Stimulated activated CD4-positive, alpha-beta T cell treated with anti-CD3 and anti-CD28 coated beads, Interleukin-15, amount 100 ng/mL, for 1 hour (primary cell): ENCODE measurements at places on chromosomes 6 and 20.
A peak's percentile ranks its signal among the peaks of the same experiment; 100 is the strongest.

DNA sequence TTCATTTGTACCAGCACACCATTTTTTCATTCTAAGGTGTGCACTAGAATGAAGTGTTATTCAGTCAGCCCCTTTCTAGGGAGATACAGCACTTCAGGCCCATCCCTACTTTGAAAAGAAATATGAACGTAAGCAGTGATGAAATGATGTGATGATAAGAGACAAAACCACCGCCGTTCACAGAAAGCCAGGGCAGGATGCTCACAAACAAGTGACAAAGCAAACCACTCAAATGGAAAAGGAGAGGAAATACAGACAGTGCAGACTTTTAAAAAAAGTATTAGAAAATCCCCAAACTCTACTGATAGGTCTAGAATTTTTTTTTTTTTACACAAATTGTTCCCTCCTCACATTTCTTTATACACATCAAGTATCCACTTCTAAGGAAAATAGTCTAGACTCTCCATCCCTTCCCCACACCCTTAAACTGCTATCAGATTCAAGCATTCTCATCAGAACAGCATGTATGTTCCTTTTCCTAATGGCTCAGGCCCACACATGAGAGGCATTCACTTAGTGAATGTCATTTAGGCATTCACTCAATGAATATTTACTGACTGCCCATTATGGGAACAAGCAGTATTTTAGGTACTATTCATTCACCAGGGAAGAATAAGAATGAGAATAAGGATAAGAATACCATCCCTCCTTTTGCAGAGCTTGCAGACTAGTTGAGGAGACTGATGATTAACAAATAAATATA is 243.5 kb downstream of the GMPR start:
- peak; percentile 41 for DNase-seq

DNA sequence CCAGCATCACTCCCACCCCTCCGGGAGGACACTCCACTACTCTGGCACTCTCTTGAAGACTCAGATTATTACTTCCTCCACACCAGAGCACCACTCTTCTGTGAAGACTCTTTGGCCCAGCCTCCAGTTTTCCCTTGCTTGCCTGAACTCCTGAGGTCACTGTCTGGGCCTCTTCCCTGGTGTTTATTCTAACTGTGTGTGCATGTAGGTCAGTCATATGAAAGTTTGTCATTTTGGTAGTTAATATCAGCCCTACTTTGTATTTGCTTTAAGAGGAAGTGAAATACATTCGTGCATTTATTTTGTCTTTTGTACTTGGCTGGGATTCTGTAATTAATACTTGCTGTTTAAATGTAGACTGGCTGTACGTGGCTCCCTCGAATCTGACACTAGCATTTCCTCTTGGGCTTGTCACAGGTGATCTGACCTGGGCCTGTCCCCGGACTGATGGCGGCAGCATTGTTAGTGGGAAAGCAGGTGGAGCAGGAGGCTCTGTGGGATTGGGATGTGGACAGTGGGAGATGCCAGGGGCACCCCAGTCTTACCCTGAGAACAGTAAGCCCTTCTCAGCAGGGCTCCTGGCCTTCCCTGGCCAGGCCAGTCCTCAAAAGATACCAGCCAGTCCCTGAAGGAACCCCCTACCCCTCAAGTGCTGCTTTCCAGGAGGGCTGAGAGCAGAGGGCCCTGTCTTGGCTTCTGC is 350.5 kb downstream of the CDC5L start:
- DNase-seq: no peak

DNA sequence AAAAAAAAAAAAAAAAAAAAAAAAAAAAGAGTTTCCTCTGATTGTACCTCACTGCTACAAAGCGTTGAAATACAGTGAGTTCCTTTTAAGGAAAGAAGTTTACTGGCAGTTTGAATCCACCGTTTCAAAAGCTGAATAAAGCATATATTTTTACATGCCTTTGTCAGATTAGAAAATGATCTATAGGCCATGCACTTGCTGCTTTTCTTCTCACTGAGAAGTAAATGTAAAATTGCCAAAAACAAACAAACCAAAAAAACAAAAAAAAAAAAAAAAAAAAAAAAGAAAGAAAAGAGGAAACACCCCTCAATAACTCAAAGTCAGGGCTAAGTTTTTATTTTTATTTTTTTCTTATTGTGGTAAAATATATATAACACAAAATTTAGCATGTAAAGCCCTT is 81.9 kb downstream of the LYRM4 start:
- DNase-seq: no peak

DNA sequence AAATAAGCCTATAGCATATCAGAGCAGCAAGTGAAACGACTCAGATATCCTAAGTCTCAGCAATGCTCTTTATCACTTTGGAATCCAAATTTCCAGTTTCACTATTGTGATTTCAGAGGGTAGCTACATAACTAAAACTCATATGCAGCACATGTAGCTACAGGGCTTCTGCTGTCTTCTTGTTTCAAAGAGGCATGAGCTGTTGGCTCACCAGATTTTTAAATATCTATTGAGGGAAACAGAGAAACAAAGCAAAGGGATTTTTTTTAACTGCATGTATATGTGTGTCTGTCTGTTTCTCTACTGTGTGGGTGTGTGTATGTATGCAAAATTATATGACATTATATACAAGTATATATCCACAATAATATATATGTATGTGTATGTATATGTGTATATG is 258.4 kb downstream of the HDGFL1 start:
- no peak for DNase-seq

DNA sequence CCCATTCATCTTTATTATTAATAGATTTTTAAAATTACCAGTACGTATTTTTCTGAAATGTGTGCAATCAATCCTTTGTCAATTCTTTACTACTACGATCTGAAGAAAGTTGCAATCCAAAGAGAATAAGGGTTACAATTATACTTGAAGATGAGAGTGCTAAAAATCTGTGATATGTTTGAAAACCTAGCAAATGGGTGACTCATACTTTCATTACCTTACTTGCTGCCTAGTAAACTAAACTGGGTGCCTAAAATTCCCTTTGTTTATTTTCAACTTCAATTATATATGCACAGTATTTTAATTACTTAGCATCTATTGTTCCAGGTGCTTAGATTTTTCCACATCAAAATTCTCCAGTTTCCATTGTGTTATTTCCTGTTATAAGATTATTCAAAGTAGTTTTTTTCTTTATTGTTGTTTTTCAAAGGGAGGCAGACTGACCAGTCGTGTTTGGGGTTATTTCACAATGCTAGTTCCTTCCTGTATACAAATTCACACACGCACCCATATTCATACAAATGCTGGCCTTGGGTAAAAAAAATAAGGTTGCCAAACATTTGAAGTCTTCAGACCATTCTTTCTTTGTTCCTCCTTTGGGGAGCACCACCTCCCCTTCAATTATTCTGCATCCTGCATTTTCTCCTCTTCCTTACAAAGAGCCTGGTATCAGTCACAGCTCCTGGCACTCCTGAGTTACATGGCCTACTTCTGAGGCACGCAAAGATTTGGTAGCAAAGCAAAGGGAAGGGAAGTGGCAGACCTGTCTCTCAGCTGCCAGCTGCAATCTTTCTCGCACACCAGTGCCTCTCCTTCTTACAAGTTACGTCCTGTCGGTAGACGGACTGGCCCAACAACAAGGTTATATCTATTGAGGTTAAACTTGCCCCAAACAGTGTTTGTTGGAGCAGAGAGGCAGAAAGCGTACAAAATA is 16.2 kb upstream of the FAM135A start:
- DNase-seq: no peak
